Fibroblast of lung (primary cell): ENCODE measurements at places on chromosomes 1 and 21.
A peak's percentile ranks its signal among the peaks of the same experiment; 100 is the strongest.

- no peak overlapping the region for H3K4me3 ChIP-seq
- H3K27me3 ChIP-seq: peaks cover 9% of the 10 kb centered on the region
- no peak overlapping the region for H3K27ac ChIP-seq
- DNase-seq: no peak
Observed at GRCh38 chr1:153364766-153365666, 7.4 kb downstream of the S100A9 start.

DNA sequence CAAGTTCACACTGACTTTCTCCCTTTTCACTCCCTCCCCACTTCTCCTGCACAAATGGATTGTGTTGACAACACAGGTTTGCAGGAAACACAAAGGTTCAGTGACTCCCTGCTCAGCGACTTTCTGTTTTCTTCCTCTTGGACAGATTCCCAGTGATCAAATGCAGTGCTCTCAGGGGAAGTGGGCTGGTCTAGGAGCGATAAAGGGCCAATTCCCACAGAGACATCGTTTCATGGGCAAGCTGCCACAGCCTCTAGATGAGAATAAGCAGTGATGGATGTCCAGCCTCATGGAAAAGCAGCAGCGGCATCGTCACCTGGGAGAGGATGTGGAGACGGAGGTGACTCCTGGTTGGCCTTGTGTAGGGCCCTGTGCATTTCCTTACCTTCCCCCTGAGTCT, 30.6 kb downstream of the FYB2 start:
- H3K27ac ChIP-seq: no peak overlapping the region
- H3K36me3 ChIP-seq: no peaks in the 10 kb centered on the region
- H3K4me3 ChIP-seq: no peak overlapping the region

DNA sequence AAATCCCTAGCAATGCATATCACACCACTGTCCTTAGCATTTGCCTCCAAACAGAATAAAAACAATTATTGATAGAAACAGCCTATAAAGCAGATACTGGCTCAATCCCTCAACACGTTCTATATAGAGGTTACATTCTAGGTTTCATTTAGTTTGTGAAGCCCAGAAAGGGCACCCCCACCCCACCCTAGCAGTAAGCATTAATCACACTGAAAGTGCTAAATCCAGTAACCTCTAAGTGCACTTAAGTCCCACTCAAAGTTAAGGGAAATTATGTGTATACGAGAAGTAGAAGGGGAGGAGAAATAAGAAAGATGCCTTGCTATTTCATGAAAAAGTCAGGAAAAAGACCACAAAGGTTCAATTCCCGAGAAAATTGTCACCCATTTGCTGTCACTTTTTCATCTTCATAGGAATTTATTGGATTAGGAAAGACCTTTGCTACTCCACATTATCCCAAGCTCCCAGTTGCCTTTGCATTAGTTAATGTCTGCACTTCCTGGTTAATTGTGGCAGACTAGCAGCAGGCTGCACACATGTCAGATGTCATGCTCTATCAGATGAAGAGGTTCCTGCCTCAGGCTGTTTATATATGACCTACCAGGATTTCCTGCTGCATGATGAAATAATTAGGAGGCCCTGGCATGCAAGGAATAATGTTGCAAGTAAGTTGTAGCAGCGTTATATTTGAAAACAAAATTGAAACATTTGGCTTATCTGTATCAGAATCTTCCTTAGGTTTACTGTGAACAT, 54.5 kb upstream of the LHX8 start:
- no peak for DNase-seq
- no peak overlapping the region for H3K27ac ChIP-seq
- no peak overlapping the region for H3K4me3 ChIP-seq
- H3K4me1 ChIP-seq: no peaks in the 10 kb centered on the region
- H3K36me3 ChIP-seq: no peaks in the 10 kb centered on the region
- no peaks in the 10 kb centered on the region for H3K27me3 ChIP-seq

- DNase-seq: peak; percentile 41
- no peak overlapping the region for H3K27ac ChIP-seq
- H3K36me3 ChIP-seq: peaks cover 9% of the 10 kb centered on the region
- H3K4me3 ChIP-seq: no peak overlapping the region
Observed at GRCh38 chr1:35603941-35604340, 30.8 kb downstream of the TFAP2E start.

DNA sequence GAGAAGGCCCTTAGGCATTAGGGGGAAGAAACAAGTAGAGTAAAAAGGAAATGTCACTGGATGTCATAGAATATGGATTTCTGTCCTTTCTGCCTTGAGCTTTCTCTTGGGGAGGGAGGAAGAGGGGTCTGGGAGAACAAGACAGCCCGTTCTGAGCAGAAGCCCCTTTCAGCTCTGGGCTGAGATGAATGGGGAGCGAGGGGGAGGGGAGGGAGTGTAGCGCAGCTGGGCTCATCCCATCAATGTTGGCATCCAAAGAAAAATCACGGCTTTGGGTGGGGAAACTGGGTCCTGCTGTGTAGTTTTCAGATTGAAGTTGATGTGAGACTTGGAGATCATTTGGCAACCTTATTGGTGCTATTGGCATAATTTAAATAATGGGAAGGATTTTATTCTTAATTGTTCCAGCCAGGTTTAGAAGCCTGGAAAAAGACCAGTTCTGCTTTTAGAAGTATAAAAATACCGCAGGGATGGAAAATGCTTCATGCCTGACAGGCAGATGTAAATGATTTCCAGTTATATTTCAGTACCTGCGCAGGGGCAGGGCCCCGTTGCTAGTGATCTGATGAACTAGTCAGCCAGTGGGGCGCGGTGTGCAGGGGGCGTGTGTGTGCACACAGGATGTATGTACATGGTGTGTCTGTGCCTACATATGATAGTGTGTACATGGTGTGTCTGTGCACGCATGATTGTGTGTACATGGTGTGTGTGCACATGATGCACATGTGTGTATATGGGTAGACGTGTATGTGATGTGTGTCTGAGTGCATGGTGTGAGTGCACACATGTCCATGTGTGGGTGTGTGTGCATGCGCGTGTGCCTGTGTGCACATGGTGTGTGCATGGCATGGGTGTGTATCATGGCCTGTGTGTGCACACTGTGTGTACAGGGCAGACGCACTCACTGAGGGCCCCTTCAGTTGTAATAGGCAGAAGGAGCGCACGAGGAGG, 36.0 kb downstream of the ABCG1 start:
- DNase-seq: no peak
- no peaks in the 10 kb centered on the region for H3K4me1 ChIP-seq
- no peak overlapping the region for H3K4me3 ChIP-seq
- no peak overlapping the region for H3K27ac ChIP-seq
- H3K36me3 ChIP-seq: no peaks in the 10 kb centered on the region
